ENCODE measurements at places on chromosomes 6 and 20.

DNA sequence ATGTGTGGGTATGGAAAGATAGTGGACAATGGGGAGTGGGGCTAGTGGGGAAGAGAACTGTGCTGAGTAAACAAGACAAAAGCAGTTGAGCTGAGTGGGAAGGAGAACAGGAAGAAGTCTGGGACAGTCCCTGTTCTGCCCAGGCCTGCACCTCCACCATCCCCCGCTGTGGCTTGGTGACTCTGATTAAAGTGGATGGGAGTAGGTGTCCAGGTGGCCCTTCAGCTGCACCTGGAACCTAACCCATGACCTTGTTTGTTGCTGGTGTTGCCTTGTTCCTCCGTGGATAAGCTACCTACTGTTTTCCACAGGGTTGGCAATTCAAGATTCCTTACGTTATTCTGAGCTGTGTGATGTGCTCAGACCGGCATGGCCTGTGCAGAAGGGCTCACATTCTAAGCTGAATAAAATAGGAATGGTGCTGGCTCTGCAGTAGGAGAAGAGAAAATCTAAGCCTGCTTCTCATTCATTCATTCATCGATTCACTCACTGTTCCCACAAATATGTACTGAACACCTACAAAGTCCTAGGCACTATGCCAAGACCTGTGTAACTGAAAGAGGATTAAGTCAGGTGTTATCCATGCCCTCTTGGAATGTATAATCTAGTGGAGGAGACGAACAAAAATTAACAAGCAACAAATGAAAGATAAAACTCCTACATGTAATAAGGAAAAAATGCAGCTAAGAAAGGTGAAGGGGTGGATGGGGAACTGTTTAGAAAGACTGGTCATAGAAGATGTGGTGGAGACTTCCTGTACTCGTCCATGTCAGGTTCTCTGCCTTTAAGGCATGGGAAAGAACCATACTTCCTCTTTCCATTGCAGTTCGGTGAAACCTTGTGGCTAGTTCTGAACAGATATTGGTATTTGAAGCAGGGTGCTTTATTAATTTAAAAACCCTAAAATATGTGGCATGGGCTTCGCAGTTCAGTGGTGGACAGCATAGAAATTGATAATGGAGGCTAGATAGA, 10.1 kb upstream of the CALHM6 start:
- DNase-seq, result peak; percentile 34

DNA sequence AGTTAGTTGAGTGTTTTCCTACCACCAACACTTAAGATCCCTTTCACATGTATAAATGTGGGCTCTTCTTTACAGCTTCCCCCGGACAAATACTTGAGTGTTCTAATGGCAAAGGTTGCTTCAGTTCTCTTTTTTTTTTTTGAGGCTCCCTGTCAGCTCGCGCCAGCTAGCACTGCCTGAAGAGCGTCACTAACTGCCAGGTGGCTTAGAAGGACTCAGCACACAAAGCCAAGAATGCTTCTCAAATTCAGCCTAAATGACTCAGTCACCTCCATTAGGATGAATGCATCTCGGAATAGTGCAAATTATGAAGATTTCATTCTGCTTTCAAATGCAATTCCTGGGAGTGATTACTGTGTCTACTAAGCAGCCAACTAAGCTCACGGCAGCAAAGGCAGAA, 150.7 kb upstream of the BTBD3 start:
- DNase-seq, result no peak

GRCh38 chr6:170101281-170102035, 189.4 kb downstream of the DLL1 start:
- DNase-seq, result no peak

- no peak for DNase-seq
Observed at GRCh38 chr6:10487668-10488327, 33.4 kb upstream of the GCNT2 start.

GRCh38 chr6:30483677-30484279, 5.5 kb upstream of the HLA-E start:
- DNase-seq, result peak; percentile 74

DNA sequence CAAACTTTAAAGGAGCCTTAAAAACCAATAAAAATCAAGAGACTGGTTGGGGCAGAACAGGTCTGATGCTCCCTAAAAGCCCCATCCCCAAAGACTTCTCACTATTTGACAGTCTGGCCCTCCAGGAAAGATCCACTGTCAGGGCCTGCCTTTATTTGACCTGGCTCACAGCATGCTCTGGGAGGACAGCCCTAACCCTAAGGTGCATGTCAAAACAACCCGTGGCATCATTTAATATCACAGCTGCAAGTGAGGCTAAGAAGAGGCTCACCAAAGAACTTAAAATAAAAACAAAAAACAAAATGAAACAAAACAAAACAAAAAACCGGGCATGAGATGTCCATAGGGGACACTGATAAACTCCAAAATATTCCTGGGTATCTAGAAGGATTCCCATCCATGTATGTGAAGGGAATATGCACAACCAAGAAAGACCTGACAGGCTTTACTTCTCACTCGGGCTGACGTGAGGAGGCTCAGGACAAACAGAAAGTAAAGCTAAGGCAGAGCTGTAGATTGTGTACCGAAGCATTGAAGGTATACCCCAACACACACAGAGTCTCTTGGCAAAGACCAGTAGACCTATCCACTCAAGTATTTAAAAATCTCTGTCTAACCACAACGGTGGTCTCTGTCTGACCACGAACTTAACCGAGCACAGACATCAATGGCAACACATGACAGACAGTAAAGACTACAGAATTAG, 57.3 kb downstream of the AHI1 start:
- DNase-seq, result no peak

DNA sequence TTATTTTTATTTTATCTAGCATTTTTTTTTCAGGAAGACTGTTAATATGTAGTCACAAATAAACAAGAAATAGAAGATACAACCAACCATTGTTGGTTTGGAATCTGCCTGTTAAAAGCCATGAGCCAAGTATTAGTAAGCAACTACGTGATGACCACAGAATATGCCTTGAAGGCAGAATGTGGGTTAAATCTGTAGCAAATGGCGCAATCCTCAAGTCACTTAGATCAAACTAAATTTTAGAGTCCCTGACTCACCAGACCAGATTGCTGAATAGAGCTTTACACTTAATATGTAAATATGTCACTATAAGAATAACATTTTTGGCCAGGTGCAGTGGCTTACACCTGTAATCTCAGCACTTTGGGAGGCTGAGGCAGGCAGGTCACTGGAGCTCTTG, 800.1 kb upstream of the CITED2 start:
- no peak for DNase-seq

DNA sequence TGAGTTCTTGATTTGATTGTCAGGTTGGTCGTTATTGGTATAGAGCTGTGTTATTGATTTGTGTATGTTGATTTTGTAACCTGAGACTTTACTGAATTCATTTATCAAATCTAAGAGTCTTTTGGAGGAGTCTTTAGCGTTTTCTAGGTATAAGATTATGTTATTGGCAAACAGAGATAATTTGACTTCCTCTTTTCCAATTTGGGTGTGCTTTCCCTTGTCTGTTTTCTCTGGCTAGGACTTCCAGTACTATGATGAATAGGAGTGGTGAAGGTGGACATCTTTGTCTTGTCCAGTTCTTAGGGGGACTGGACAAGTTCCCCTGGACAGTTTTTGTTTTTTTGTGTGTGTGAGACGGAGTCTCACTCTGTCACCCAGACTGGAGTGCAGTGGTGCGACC, 17.4 kb downstream of the HLA-DOA start:
- no peak for DNase-seq

- DNase-seq, result no peak
Observed at GRCh38 chr20:53748821-53749421, 155.3 kb upstream of the ZNF217 start.

GRCh38 chr6:48883116-48883515, 579.9 kb downstream of the MMUT start:
- DNase-seq, result no peak

- no peak for DNase-seq
Observed at GRCh38 chr20:4435225-4435624, 286.5 kb upstream of the PRND start.

- no peak for DNase-seq
Observed at GRCh38 chr6:130758813-130759212, 68.4 kb upstream of the SMLR1 start.

GRCh38 chr6:140979642-140980091, 1153.1 kb upstream of the GJE1 start:
- DNase-seq, result no peak

DNA sequence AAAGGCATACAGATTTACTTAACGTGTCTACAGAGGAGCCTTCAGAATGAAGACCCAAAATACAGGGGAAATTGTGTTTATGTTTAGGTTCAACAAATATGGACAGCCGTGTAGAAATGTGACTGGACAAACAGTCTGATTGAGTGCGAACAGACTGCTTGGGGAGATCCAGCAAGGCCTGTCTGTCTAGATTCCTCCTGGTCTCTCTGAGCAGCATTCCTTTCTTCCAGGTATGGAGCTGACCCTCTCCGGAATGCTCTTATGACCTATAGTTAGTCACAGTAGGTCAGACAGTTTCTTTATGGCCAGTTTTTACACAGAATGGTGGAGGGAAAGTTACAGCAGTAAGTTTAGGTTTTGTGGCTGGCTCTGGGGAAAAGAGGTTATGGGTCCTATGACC, 9.0 kb downstream of the RIN2 start:
- DNase-seq, result no peak

DNA sequence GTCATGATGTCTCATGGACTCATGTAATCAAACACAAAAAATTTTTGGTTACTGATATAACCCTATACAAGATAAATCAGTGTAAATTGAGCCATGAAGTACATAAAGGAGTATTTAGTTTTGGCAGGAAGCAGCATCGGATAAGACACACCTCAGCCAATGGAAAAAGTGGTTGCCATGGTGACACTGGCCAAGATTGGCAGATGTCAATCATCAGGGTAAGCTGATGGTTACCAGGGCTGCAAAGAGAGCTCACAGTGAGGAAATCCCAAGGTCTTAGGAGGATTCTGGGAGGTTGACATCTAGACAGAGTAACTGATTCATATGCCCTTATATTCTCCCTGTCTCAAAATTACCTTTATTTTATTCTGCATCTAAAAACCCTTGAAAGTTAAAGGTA, 203.8 kb upstream of the PCSK2 start:
- DNase-seq, result no peak

GRCh38 chr6:111585241-111585973, 20.3 kb downstream of the TRAF3IP2 start:
- no peak for DNase-seq

DNA sequence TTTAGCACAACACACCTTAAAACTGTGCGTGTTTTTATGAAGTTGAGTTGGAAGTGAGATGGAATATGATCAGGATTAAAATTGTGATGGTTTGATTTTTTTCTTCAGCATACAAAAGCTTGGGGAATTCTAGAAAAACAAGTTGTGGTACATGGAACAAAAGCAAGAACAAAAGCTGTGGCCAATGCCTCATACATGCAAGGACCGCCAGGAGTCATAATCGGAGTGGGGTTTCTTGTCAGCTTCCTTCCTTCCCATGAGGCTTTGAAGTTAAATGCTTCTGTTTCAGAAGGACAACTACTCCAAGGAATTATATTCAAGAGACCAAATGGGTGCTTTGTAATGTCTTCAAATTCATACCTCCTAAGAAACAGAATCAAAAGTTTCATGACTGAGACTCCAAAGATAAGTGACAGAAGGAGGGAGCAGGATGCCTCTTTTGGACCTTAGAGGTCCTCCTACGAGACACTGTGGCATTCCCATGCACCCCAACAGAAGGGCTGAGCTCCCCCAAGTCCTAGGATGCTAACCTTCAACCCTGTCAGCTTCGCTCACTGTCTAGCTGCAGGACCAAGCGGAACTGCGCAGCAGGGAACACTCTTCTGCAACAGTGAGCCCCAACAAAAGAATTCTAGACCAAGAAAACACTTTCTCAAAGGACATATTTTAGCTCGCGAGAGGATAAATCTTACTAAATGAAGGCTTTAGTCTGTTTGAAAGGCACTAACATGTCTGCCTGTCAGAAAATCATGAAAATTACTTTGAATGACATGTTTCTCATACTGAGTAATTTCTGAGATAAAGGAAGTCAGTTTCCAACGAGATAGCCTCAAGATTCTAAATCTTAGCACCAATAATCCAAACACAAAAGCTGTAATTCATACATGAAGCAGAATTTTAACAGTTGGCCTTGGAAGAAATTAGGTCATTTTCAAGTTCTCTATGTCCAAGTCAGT, 108.5 kb upstream of the NHSL1 start:
- no peak for DNase-seq

DNA sequence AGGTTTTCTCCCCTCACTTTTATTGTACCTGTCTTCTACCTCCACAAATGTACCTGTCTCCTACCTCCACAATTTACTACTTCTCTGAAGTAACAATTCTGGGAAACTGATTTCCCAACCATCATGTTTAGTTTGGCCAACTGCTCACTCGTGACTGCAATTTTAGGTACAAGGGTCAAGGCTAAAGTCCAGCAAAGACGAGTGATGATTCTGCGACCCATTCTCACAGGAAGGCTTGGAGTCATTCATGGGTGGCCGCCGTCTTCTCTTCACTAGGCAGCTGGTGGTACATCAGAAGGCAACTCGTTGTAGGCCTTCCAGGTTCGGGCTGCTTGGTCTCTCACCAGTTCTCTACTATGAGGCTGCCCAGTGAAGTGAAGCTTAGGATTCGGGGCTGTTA, 483.8 kb upstream of the JARID2 start:
- DNase-seq, result no peak

DNA sequence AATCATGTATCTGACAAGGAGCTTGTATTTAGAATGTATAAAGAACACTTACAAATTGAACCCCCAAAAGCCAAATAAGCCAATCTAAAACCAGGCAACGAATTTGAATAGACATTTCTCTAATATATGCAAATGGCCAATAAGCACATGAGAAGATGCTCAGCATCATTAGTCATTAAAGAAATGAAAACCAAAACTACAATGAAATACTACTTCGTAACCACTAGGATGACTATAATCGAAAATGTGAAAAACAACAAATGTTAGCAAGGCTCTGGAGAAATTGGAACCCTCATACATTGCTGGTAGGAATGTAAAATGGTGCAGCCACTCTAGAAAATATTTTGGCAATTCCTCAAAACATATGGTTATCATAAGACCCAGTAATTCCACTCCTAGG, 105.8 kb upstream of the TOP1 start:
- DNase-seq, result no peak

DNA sequence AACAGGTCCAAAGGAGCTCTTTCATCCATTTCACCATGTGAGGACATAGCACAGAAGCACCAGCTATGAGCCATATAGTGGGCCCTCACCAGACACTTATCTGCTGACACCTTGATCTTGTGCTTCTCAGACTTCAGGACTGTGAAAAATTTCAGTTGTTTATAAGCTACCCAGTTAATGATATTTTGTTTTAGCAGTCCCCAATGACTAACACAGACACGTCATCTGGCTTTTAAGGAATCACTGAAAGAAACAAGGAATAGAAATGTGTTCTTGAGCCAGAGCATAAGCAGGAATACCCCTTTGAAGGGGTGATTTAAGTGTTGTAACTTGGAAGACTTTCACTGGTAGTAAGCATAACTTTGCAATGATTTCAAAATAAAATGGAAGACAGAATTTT, 214.7 kb upstream of the PTCHD4 start:
- no peak for DNase-seq

DNA sequence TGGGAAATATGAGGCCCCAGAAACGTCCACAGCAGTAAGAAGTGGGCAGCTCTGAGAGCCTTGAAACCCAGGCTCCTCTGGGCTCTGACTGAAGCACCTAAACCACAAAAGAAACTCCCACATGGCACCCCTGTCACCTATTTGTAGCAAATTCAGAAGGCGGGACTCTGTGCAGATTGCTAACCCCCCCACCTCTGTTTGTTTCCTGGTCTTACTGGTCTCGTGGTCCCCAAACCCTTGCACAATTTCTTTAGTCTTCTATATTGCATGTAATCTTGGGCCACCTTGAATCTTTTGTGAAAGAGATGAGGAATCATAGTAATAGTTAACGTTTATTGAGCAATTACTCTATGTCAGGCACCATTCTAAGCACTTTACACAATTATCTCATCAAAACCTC, 154.3 kb downstream of the PREX1 start:
- DNase-seq, result no peak
